Suppressor macrophage treated with lipopolysaccharide for 4 hours (primary cell): ENCODE measurements at places on chromosomes 16 and 17.

GRCh38 chr16:48164907-48165715, 9.3 kb upstream of the ABCC12 start:
- DNase-seq = peak; percentile 85

- DNase-seq = peak; percentile 69
Measured at GRCh38 chr17:50426814-50427787, 1.1 kb downstream of the ACSF2 start.

GRCh38 chr17:31593806-31594205, 202.3 kb downstream of the RAB11FIP4 start:
- no peak for DNase-seq

DNA sequence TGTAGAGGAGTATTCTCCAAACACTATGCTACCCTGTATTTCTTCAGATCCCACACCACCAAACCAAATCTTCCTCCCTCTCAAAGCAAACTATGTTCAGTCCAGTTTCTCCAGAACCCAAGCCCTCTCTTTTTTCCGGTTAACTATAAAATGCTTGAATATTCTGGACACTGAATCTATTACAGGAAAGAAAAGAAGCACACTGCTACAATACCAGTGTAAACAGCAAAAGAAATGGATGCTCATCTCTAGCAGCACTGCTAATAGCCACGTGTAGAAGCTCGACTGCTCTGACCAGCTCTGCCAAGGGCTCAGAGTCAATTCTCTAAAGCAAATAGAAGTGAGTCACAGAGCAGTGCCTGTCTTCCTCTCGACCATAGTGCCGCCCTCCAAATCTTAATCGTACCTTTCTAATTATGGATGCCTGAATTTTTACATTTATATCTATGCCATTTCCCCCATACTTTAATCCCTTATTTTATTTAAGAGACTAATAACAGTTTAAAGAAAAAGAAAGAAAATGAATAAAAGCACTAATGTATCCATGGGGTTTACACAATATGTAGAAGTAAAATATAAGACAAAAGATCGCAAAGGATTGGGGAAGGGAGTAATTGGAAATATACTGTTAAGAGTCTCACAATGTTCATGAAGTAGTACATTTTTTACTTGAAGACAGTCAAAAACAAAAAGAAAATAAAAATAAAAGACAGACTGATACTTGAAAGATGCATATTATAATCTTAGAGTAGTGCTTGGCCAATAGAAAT, 154.5 kb downstream of the PARN start:
- DNase-seq = no peak

DNA sequence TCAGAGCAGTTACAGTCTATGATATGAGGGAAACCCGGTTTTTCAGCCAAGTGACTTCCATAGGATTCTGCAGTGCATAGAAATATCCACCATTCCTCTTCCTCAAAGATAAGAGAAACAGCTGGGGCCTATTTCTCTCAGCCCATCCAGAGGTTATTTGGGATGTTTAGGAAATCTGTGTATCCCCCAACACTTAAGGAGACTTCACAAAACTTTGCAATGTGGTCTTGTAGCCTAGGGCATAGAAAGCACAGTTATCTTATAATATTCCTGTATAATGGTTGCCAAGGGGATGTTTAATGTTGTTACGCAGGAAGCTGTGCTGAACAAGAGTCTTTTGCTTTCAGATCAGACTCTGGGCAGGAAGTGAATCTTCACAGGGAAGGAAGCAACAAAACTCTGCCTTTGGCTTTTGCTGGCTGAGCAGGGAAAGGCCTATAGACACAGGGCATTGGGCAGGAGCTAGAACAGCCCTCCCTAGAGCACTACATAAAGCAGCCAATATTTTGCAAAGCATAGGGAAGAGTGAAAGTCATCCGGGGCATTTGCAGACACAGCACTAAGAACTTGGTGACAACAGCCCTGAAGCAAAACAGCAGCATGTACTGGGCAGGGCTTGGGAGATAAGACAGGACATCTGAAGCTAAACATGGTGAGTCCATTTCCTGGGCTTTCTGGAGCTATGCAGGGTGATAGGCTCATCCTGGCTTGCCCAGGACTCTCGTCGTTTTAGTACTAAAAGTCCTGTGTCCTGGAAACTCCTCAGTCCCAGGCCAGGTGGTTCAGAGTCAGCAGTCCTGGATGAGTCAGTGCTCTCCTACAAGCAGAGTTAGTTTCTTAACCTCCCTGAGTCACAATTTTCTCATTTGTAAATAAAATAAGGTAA, 18.7 kb upstream of the BEAN1 start:
- peak; percentile 62 for DNase-seq

- DNase-seq = no peak
Measured at GRCh38 chr16:177981-178667, 1.6 kb downstream of the HBA1 start.

GRCh38 chr17:6303664-6304063, 131.3 kb downstream of the AIPL1 start:
- no peak for DNase-seq
